ENCODE measurements at places on chromosomes 3 and 15.

GRCh38 chr3:142618917-142619461 is 22.8 kb downstream of the PLS1 start:
- DNase-seq = no peak

DNA sequence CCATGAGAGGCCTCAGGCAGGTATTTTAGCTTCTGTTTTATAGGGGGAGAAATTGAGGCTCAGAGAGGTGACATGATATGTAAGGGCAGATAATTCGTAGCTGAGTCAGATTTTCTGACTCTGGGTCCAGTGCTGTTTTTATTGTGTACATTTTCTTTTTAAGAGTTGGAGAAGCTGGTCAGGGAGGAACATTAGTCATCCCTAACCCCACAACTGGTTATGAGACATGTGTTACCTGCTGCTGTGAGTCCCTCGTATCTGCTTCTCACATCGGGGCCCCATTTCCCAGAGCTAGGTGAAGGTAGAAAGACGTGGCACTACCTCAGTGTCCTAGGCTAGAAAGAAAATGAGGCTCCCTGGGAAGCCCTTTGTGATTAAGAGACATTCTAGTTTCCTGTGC is 28.6 kb downstream of the GALNT15 start:
- no peak for DNase-seq

DNA sequence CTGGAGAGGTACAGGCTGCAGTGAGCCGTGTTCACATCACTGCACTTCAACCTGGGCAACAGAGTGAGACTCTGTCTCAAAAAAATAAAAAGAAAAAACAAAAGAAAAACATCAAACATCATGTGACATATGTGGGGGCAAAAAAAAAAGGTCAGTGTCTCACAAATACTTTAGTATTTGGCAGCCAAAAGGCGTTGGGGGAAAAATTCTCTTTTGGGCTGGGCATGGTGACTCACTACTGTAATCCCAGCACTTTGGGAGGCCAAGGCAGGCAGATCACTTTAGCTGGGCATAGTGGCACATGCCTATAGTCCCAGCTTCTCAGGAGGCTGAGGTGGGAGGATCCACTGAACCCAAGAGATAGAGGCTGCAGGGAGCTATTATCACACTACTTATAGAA is 47.6 kb downstream of the TMCC1 start:
- no peak for DNase-seq

DNA sequence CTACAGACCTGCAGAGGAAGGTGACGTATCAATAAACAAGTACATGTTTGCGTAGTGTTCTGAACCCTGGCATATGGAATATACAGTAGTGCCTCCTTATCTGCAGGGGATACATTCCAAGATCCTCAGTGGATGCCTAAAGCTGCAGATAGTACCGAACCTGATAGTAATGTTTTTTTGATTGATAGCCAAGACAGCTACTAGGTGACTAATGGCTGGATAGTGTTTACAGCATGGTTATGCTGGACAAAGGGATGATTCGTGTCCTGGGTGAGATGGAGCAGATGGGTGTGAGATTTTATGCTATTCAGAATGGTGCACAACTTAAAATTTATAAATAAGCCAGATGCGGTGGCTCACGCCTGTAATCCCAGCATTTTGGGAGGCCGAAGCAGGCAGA is 55.8 kb upstream of the IGF2BP2 start:
- DNase-seq = no peak

DNA sequence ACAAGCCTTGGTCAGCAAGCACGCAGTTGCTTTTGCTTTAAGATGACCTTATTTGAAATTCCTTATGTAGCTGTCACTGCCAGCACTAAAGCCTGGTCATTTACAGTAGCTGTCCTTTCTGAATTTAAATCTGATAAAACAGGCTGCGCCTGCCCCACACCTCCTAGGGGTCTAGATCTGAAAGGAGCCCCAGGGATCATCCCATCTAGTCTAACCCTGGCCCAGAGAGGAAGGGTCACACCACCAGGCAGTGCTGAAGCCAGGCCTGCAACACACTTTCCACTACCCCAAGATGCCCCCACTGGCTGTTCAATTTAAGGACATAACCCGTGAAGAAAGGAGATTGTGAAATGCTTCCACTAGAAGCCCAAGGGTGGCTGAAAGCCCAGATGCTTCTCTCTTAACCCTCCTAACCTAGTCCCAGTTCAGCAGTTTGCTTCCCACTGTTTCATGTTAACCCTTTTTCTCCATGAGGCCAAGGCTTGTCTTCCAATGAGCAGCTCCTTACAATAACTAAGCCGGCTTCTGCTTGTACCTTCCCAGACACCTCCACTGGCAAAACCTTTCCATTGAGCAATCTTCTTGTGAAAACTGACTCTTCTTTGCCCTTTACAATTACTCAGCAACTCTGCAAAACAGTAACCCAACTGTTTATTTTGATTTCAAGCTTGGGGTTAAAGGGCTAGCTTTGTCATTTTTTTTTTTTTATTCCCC is 198.9 kb upstream of the LPP start:
- DNase-seq = no peak

GRCh38 chr15:67194171-67195114 is 60.0 kb downstream of the AAGAB start:
- no peak for DNase-seq

- DNase-seq = no peak
These were observed 280.1 kb upstream of the RASGRP1 start for GRCh38 chr15:38844736-38845135.

- DNase-seq = no peak
These were observed 120.8 kb upstream of the CCNL1 start for GRCh38 chr3:157280786-157281185.

GRCh38 chr3:17300441-17300840 is 415.7 kb downstream of the PLCL2 start:
- no peak for DNase-seq

DNA sequence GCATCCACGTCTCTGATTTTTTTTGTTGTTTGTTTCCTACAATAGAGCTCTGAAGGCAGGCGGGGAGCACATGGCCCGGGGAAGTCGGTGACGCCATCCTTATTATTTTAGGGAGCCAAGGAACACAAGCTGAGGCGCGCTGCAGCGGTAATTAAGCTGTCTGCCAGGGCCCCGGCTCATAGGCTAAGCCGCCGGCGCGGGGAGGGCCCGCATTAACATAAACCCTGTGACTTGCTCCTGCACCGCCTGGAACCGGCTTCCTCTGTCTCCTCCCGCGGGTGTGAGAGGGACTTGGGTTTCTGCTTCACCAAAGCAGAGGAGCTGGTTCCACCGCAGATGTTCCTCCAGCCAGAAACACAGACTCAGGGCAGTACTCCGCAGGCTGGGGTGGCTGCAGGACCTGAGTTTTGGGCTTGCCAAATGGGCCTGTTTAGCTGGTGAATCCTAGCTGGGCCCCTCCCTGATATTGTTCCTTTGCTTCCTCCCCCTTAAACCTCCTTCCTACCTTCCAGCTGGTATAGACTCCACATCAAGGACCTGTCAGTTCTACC is 25.3 kb downstream of the ANP32A start:
- no peak for DNase-seq

DNA sequence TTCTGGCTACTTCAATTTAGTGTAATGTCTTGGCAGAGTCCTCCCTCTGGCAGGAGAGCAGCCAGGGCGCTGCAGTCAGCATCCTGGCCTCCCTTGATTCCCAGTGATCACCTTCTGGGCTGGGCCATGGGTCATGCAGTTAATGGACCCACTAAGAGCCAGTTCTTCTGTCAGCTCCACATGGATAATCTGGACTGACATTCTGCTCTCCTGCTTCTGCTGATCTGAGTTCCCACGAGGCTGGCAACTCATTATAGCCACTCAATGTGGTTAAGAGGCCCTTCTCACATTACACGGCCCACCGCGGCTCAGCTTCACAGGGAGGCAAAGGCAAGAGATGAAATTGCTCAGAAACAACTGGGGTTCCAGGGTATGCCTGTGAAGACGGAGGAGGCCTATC is 94.0 kb downstream of the WDR76 start:
- no peak for DNase-seq

GRCh38 chr3:49222002-49222401 is 50.6 kb downstream of the KLHDC8B start:
- no peak for DNase-seq

- DNase-seq = no peak
These were observed 16.6 kb downstream of the TPRA1 start for GRCh38 chr3:127573912-127574311.

GRCh38 chr3:52026041-52026440 is 30.3 kb downstream of the DUSP7 start:
- DNase-seq = no peak

DNA sequence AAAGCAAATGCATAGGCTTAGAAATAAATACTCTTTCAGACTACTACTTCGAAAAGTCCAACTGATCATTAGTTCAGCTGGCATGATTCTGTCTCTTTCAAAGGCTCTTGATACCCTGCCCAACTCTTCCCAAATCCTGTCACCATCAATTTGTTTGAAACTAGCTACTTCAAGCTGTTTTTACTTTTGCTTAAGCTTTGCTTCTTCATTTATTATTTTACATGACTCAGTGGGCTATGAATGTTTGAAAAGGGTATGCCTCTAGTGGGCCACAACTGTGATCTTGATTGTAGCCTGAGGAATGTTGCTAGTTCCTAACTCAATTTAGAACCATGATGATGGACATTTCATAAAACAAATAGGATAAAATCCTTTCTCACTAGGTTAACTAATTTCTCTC is 340.8 kb downstream of the NAALADL2 start:
- no peak for DNase-seq

DNA sequence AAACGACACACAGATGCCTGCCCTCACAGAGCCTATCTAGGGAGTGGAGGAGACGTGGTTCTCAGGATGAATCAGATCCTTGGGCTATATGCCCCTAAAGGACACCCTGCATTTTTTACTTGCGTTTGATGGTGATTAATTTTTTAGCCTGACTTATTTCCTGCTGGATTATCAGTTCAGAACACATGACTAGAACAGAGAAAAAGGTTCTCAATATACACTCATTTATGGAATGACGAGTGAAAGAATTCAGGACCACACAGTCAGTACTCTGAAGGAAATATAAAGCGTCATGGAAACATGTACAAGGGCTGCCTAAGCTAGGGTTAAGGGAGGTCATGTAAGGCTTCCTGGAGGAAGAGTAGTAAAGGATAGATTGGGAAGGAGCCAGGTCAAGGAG is 121.8 kb downstream of the SSR3 start:
- no peak for DNase-seq

DNA sequence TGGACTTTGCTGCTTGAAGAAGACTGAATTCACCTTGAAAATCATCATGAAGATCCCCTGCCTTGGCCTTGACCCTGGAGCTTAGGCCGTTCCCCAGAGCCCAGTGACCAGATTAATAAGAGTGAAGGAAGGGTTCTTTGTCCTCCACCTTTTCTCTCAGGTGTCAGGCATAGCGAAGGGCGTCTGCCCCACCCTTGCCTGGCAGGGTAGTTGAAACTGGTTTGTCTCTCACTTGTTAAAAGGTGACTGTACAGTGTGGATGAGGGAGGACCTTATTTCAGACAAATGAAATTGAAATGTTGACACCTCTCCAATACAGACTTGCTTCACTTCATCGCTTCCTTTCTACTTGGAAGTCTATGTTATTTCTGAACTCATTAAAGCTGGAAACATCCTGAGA is 223.7 kb upstream of the BHLHE40 start:
- DNase-seq = no peak

DNA sequence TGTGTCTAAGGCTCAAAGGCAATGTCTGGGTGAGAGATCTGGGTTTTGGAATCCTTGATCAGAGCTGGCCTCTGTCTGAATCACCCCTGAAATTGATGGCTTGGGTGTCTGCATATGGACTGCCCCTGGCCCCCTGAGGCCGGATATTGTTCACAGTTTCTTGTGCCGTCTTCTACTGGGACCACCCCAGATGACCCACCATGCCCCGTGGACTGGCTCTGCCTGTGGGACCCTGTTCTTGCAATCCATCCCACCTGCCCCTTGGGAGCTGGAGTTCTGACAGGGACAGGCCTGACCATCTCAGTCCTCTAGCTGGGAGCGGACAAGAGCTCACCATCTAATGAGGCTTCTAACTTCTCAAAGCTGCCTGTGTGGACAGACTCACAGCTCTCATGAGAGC is 119.9 kb downstream of the FAM43A start:
- DNase-seq = no peak

GRCh38 chr3:38268087-38268486 is 2.5 kb downstream of the SLC22A13 start:
- no peak for DNase-seq

GRCh38 chr3:187025656-187026316 is 95.5 kb downstream of the ST6GAL1 start:
- no peak for DNase-seq

DNA sequence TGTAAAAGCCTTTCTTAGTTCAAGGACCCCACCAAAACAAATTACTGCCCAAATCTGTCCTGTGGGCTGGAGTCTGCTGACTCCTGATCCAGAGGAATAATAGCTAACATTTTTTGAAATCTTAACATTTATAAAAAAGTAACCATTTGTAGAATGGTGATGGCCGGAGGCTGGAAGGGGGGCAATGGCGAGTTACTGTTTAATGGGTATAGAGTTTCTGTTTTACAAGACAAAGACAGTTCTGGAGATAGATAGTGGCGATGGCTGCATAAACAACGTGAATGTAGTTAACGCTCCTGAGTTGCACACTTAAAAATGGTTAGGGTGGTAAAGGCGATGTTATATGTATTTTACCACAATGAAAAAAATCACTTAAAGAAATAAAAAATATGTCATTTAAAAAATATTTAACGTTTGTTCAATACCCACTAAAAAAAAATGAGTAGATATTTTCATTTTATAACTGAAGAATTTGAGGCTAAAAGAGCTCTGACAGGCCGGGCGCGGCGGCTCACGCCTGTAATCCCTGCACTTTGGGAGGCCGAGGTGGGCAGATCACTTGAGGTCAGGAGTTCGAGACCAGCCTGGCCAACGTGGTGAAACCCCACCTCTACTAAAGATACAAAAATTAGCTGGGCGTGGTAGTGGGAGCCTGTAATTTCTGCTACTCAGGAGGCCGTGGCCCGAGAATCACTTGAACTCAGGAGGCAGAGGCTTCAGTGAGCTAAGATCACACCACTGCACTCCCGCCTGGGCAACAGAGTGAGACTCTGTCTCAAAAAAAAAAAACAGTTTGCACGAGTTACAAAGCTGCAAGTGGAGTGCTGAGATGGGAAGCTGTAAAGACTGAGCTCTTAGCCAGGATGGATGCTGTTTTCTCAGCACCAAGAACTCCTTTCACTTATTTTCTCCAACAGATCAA is 37.6 kb downstream of the IGF2BP2 start:
- no peak for DNase-seq

- DNase-seq = no peak
These were observed 30.3 kb upstream of the C15orf39 start for GRCh38 chr15:75171408-75171807.

DNA sequence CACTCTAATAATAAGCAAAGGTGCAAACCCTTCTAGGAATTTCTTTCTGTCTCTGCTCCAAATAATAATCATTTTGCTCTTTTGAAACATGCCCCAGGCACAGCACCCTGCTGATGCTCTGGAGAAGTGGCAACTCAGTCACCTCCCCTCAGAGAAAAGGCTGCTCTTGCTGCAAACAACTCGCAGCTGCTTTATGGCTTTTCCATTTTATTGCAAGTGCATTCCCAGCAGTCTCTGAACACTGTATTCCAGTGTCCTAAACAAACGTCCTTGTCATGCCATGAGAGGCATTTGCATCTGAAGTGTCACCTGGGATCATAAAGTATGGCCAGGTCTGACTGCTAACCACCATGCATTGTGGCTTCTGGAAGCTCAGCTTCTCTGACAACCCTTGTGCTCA is 358.1 kb upstream of the TRIM42 start:
- DNase-seq = no peak
